ENCODE measurements at places on chromosomes 4 and X.

- no peak for DNase-seq
Observed at GRCh38 chrX:42797651-42798269, 19.8 kb upstream of the PPP1R2C start.

- DNase-seq, result no peak
Observed at GRCh38 chr4:15961781-15962510, 1.0 kb downstream of the FGFBP2 start.

DNA sequence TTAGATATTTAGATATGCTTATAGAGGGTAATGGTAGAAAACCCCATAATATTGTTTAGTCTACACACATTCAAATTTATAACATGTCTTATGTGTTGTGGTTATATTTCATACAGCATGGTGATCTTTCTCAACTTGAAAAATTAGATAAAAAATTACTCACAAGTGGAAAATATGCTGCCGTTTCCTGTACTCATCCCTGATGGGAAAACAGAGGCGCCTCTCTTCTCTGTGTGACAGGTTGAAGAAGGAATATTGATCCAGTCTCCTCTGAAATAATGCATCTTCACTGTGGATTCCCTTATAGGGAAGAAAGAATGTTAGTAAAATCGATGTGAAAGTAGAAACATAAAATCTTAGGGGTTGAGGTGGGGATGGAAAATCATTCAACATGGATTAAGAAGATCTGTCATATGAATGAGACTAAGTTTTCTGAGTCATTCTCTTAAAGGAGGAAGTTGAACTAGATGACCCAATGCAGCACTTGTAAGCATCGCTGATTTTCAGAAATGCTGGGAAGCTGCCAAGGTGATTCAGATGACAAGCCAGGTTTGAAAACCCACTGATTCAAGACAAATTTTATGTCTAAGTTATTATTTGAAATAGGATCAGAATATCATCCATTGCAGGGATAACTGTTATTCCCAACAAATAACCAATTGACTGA is 70.7 kb downstream of the ANKRD50 start:
- DNase-seq, result no peak

GRCh38 chr4:30600246-30601017 is 119.7 kb upstream of the PCDH7 start:
- no peak for DNase-seq

DNA sequence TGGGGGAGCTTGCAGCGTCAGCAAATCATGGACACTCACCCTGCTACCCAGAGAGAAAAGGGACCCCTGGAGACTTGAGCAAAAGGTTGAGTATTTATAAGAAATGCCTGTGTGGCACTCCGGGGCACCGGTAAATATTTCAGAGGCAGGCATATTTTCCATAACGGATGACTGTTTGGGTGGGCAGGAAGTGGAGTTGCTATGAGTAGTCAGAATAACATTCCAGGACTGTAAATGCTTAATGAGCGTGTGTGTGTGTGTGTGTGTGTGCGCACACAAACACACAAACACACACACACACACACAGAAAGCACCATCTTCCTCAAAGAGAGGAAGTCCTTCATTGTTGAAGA is 74.6 kb downstream of the MXRA5 start:
- no peak for DNase-seq

DNA sequence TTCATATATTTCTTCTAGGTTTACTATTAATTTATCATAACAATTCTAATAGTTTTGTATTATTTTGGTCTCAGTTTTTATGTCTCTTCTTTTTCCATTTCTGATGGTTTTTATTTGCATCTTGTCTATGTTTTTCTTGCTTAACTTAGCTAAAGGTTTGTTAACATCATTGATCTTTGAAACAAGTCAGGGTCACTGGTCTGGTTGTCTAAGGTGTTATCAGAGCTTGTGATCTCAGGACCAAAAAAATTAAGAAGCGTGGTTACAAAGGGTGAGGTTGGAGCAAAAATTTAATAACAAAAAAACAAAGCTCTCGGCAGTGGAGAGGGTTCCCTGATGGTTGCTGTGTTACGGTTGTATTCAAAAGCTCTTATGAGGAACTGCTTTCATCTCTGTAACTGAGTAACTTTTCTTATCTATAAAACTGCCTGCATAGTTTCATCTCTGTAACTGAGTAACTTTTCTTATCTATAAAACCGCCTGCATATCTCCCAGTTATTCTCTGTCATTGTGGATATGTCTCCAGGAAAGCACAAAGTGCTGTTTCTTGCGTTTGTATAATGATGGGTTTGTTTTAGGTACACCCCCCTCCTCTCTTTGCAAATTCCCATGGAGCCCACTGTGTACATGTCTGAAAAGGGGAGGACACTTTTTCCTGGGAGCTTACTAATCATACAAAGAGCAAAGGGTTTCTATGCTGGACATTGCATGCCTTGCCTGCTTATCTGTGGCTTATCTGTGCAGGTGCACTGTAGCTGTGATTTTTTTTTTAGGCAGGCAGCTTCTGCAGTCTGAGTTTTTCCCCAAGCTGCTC is 62.4 kb upstream of the UGT2B15 start:
- no peak for DNase-seq

DNA sequence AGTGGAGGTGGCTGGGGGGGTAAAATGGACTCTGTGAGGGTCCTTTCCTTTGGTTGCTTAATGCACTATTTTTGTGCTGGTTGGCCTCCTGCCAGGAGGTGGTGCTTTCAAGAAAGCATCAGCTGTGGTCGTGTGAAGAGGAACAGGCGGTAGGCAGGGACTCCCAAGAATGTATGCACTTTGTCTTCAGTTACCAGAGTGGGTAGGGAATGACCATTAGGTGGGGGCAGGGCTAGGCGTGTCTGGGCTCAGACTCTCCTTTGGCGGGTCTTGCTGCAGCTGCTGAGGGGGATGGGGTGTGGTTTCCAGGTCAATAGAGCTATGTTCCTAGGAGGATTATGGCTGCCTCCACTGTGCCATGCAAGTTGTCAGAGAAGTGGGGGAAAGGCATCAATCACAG is 509.0 kb downstream of the PCDH19 start:
- DNase-seq, result no peak

DNA sequence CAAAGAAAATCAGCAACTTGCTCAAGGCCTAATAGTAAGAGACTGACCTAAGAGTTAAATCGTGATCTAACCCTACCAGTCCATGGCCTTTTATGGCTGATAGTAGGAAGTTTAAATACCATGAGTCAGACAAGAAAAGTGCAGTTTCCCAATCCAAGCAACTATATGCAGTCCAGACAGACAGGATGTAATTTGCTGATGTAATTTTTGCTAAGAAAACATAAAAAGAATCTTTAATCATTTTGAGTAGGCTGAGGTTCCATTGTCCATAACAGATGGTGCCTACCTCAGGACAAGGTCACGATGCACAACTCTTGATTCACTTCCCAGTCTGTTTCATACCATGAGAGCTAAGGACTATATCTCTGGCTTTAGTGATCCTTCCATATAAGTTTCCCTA is 317.5 kb upstream of the GRIA3 start:
- no peak for DNase-seq

DNA sequence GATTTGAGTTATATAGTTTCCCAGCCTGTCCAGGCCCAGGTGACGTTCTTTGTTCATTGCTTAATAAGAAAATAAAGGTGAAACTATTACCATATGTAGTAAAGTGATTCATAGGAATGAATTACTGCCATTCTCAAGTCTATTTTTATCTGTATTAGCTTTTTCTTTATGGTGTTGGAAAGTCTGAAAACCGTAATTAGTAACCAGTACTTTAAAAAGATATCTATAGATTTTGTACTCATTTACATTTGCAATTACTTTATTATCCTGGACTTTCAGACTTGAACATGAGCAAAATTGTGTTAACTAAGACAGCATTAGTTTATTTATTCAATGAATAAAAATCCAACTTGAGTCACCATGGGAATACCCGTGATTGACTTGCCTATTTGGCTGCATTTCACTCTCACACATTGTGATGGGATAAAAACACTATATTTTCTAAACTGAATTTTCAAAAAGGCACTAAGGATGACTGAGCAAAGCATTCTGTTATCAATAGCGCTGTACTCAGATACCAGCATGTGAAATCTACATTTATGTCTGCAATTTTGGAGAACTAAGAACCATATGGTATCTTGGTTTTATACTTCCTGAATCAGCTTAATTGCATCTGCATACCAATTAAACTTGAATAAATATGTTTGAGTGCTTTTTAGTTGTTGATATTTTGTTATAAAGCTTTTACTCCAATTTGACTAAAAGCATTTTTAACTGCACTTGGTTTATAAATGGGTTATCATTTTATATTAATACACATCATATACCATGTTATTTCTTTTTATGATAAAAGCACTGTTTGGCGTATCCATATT is 154.6 kb downstream of the CCSER1 start:
- DNase-seq, result no peak

DNA sequence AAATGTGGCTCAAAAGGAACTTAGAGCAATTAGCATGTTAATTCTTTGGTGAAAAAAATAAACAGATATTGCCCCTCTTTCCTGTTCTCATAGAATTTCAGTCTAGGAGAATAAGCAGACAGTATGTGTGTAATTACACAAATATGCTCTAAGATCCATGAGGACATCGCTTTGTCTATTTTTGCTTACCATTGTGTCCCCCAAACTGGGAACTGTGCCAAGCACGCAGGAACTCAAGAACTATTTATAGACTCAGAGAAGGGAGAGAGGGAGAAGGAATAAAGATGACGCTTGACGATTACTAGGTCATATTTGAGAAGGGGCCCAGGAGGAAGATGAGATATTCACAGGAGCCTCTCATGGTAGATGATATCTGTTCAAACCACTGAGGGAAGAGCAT is 692.6 kb downstream of the RAB28 start:
- DNase-seq, result no peak

DNA sequence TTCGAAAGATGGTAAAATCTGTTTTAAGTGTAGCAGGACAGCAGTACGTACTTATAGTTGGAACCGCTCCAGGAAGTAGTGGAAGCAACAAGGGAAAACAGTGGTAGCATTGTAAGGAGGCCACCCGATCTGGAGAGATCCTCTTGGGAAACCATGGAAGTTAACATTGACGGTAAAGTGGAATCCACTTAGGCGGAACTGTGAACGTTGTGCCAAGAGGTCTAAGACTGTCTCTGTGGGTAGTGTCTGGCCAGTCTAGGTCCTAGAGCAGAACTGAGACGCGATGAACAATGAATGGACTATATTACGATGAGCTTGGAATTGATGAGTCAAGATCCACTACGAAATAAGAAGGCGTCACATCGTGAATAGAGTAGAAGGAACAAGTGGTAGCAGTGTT is 124.0 kb downstream of the TENM3 start:
- DNase-seq, result no peak

GRCh38 chr4:52001616-52002015 is 18.5 kb downstream of the LRRC66 start:
- no peak for DNase-seq

DNA sequence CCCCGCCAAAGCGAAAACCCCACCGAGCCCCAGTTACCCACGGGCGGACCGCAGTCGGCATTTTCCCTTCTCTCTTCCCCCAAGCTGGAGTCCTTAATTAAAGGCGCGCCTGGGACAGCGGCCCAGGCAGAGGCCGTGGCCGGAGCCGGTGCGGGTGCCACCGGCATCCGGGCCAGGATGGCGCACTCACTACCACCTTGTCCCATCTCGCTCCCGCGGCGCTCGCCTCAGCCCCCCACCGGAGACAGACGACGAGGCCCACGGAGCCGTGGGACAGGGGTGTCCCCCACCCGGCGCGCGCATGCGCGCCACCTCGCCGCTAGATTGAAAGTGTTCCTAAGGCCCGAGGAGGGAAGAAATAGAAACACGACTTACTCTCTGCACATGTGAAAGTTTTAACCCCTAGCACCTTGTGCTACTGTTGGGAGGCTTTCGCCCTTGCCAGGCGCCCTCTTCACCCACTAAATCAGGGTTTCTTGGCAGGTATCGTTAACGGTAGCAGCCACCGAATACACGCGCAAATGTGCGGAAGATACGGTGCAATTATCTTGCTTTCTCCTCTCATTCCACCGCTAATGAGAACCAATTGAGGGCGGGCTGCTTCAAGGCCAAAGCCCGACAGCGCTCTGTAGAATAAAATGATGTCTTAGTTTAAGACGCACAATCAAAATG is 64.3 kb upstream of the CCDC160 start:
- DNase-seq, result peak; percentile 27

DNA sequence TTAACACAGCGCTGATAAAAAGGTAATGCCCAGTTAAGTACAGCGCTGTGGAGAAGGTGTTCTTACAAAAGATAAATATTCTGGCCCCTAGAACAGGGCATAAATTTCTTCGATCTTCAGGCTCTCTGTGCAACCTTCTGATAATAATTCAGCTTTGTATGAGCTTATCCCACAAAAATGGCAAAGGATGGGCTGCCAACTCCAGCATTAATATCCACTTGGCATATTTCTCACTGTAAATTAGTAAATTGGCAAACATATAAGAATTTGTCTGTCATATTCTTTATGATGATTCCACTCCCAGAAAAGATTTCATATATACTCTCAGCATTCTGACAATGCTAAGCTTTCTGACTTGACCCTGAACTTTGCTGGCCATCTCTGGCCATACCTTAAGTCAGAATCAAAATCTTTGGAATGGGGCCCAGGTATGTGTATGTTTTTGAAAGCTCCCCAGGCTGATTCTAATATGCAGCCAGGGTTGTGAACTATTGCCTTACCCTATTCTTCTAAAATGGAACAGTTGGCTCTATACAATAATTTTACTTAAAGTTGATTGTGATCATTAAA is 134.8 kb downstream of the FRYL start:
- DNase-seq, result no peak

DNA sequence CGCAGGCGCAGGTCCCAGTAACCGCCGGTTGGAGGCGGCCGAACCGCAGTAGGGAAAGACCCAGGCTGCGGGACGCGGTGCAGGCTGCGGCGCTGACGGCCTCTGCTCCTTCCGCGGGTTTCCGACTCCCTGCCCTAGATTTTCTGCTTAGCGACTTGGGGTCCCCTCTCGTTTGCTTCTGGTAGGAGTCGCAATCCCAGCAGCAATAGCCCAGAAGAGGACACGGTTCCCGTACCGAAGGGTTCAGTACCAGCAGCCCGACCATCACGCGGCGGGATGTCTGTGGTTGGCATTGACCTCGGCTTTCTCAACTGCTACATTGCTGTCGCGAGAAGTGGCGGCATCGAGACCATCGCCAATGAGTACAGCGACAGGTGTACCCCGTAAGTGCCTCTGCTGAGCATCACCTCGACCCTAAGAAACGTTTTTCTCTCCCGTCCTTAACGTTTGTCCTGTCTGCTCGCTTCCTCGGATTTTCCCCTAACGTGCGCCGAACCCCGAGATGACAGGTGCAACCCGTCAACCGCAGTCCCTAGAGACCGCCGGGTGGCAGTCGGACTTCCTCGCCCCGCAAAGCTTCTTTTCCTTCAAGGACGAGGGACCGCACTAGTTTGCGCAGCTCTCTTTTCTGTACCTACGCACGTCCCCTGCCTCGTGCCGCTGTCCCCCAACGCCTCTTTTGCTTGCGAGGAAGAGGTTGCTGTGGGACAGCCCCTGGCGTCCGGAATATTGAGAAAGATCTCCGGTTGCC is at the start of gene HSPA4L:
Gene HSPA4L (plus strand): TSS at position 48 of the 751 bp plus-strand sequence. CDS start 229 bp downstream, at position 277.
- DNase-seq, result peak; percentile 32

GRCh38 chr4:46385946-46386345 is 4.0 kb downstream of the GABRA2 start:
- DNase-seq, result no peak

GRCh38 chrX:1657367-1658070 is 42.7 kb downstream of the ASMT start:
- DNase-seq, result peak; percentile 81
